ENCODE measurements at places on chromosomes 1 and 21.

DNA sequence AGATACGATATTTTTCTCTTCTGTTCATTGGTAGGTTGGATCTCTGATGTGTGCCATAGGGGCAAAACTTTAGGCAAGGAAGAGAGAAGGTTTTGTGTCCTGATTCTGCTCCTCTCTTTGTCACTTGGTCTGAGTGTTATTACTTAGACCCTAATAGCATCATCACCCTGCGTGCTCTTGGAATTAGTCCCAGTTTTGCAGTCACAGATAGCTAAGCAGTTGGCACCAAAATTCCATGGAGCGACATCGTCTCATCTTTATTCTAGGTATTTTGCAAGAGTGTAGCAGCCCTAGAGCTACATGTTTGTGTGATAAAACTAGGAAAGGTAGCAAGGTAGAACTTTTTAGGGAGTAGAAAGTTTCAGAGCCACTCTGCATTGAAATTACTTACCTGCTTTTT, 23.8 kb downstream of the PIP5K1A start:
- no peak for DNase-seq

DNA sequence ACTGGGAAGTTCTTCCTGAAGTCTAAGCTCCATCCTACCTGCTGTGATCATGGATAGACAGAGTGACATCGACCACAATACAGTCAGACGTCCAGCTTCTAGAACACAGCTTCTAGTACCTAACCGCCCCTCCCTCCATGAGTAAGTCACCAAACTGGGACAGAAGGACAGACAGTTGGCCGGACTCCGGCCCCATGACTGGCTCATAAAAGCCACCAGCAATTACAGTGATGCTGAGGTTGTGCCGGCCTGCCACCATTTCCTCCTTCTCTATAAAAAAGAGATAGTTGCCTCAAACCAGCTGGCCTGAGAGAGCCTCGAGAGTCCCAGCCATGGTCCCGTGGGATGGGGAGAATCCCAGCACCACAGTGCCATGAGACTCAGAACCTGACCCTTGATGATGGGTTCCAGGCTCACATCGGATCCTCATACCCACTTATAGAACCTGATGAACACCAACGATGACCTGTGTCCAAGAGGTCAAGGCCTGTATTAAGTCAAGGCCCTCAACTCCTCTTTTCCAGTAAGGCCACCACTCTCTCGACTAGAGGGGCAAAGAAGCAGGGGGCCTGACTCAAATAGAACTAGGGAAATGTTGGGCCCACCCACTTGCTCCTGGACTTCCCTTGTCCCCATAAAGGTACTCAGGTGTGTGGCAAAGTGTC, 3.4 kb downstream of the MEF2D start:
- DNase-seq, result no peak

DNA sequence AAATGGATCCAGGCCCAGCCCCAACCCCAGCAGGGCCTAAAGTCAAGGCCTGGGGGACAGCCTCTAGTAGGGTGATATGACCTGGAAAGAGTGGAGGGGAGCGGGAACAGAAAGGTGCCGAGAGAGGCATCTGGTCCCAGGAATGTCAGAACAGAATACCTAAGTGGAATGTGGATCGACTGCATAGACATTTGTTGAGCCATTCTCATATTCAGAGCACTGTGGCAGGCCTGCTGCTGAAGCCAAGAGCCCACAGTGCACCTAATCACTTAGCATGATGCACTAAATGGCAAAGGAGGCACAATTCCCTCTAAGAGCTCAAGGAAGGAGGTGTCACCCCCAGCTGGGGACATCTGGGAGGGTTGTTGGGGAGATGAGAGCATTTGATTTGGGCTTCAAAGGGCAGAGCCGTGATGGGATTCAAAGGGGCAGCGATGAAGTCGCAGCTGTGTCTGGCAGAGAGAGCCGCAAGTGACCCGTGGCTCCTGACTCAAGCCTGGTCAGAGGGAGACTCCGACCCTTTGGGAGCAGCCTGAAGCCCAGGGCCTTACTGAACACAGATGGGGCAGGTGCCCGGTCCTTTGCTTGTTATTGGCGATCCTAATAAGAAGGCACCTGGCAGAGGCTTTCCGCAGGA, 8.6 kb upstream of the PKP1 start:
- DNase-seq, result no peak

DNA sequence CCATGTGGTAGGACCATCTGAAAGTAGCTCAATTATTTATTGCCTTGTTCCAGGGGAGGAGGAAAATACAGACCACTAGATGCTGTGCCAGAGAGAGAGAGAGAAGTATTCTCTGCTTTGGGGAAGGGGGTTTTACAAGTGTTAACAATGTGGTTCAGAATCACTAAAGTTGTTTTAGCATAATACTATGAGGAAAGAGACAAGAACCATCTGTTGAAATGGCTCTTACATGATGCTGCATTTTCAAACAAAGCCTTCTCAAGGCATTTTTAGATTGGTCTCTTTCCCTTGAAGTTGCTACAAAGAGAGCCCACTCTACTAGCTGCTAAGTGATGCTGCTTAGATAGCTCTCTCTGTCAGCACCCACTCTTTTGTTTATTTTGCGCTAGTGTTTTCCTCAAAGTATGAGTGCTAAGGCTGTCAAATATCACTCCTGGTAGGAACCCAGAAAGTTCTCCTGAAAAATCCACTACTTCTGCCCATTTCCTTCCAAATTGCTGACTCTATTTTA, 255.1 kb downstream of the NFIA start:
- no peak for DNase-seq

DNA sequence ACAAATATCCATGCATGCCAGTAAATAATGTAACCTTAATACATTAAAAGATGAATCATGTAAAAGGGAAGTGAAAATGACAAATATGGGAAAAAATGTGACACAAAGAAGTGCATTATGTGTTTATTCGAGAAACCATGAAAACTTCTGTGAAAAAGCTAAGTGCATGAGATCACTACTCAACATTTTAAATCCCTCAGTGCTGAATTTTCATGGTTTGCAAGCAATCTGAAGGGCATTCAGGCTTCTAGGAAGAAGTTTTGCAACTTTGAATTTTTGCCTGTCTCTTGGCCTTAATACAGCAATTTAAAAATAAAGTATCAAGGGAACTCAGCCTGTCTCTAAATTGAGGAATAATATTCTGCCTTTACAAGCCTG, 78.2 kb downstream of the MAP3K7CL start:
- peak; percentile 53 for DNase-seq

GRCh38 chr1:201074018-201074417, 38.2 kb downstream of the CACNA1S start:
- no peak for DNase-seq

DNA sequence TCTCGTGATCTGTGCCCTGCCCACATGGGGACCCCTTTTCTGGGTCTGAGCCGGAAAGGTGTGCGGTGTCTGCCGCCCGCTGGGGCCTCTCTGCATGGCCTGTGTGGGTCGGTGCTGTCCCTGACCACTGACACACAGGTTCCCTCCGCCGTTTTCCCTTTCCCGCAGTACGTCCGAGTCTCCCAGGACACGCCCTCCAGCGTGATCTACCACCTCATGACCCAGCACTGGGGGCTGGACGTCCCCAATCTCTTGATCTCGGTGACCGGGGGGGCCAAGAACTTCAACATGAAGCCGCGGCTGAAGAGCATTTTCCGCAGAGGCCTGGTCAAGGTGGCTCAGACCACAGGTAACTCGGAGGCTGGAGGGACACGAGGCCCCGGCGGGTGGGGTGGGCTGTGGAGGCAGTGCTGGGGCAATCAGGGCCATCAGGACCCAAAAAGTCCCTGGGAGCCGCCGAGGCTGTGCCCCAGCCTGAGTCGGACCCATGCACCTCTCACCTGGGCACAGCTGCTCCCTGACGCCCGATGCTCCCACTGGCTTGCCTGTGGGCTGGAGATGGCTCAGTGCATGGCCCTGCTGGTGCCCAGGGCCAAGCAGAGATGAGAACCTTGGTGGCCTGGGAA, 13.3 kb downstream of the TRPM2 start:
- DNase-seq, result no peak

- DNase-seq, result no peak
Measured at GRCh38 chr1:246166841-246167240, 340.2 kb downstream of the SMYD3 start.

GRCh38 chr1:229264068-229264467, 6.8 kb upstream of the RAB4A start:
- no peak for DNase-seq

DNA sequence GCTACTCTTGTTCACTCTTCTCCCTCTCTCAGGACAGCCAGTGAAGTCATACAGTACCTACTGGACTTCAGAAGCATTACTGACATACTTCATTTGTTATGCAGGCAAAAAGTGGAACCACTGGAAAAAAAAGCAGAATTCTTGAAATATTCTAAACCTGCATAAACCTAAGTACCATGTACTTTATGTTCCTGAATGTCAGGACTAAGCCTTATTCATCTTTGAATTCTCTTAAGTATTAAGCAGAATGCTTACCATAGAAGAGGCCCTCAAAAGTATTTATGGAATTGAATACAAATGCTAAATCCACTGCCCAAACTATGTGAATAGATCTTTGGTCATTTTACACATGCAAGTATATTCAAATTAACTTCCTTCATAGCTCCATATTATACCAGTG, 7.8 kb downstream of the PSMB2 start:
- DNase-seq, result no peak

DNA sequence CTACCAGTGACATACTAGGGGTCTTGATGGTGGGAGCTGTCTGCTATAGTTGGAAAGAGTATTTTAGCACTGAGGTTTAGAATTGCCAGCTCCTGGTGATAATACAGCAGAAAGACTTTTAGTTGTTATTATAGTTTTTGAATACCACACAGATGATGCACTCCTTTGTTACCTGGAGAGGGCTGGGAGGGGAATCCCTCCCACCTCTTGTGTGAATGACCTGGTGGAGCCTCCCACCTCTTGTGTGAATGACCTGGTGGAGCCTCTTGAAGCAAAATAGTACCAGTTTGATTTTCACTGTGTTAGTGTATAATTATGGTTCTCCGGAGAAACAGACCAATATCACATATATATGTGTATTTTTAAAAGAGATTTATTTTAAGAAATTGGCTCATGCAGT, 3.3 kb downstream of the DISP1 start:
- DNase-seq, result no peak

DNA sequence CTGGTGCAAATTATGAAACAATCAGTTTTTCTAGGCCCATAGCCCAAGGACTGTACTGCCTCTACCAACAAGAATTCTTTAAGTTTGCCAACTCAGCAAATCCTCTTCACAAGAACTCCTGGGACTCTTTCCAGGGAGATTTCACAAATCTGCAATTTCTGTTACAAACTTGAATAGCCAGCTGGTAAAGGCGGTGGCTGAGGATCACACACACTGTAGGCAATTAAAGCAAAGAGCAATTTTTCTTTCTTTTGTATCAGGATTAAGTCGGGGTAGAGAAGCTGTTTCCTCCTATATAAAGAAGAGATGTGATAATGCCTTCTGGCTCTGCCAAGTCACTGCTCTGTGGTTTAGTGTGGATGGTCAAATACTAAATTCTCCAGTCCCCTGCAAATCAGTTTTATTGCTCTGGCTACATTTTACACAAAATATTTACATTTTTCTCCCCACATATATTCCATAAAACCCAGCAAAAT, 1.7 kb downstream of the ALDH9A1 start:
- peak; percentile 60 for DNase-seq

GRCh38 chr1:86455073-86455472, 13.7 kb upstream of the CLCA1 start:
- no peak for DNase-seq

DNA sequence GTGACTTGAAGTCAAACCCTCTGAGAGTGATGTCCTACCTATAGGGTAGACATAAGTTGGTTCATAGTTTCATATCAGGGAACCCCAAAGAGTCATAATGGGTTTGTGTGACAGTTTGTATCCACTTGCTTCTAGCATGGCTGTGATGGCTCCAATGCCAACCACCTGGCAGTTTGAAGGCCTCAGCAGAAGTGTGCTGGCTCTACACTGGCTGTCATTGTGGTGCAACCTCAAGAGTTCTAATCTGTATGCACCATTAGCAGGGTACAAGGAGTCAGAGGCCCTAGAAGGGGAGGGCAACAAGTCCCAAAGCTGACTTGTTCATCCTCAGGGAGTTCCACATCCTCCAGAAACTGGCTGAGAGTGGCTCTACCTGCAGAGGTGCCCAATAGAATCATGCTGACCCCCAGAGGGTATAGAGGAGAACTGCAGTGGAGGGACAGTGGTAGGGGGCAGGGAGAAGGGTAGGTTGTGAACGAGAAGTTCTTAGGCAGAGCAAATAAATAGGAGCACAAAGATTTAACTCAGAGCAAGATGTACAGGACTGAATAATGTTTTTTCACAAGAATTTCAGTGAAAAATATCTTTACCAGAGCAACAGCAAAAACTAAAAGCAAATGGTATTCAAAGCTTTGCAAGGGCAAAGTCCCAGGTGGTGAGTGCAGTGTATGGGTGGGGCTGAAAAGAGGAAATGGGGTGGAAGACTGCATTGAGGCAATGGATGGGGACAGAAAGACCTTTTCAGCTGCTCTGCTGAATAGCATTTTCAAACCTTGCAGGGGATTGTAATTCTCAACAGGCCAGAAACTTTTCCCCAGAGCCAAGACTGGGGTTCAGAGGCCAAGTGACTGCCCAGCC, 3.2 kb downstream of the FCRL2 start:
- DNase-seq, result no peak

GRCh38 chr1:41122851-41123518, 101.5 kb upstream of the SLFNL1 start:
- peak; percentile 15 for DNase-seq

DNA sequence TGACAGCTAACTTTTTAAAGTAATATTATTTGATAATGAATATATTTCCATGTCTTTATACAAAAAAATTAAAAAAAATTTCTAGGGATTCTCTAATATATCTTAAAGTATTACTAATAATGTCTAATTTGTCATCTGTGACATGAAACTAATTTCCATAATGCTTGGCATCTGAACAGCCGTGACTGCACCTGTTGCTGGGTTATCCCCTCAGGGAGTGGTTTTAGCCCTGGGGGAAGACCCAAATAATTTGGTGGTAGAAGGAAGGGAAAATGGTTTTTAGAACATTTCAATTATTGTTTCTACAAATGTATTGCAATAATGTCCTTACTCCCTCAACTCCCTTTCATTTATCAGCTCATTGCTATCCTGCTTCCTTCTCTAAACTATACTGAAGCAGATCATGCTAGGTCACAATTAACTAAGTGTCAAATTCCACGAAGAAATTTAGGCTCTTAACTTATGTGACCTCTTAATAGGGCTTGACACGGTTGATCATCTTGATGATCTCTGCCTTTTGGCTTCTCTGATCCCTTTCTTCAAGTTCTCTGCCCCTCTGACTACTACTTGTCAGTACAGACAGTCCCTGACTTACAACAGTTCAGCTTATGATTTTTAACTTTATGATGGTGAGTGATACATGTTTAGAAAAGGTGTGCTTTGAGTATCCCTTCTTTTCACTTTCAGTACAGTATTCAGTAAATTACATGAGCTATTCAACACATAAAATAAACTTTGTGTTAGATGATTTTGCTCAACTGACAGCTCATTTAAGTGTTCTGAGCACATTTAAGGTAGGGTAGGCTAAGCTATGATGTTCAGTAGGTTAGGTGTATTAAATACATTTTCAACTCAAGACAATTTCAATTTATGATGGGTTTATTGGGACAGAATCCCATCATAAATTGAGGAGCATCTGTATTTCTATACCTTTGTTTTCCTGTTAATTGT, 26.4 kb upstream of the DPH5 start:
- no peak for DNase-seq
